ENCODE measurements at places on chromosomes 6 and 20. TPM values are rescaled to one million over a fixed set of nuclear protein-coding genes. Genes with fewer than 3 reads are reported as not detected.
A peak's percentile ranks its signal among the peaks of the same experiment; 100 is the strongest.

DNA sequence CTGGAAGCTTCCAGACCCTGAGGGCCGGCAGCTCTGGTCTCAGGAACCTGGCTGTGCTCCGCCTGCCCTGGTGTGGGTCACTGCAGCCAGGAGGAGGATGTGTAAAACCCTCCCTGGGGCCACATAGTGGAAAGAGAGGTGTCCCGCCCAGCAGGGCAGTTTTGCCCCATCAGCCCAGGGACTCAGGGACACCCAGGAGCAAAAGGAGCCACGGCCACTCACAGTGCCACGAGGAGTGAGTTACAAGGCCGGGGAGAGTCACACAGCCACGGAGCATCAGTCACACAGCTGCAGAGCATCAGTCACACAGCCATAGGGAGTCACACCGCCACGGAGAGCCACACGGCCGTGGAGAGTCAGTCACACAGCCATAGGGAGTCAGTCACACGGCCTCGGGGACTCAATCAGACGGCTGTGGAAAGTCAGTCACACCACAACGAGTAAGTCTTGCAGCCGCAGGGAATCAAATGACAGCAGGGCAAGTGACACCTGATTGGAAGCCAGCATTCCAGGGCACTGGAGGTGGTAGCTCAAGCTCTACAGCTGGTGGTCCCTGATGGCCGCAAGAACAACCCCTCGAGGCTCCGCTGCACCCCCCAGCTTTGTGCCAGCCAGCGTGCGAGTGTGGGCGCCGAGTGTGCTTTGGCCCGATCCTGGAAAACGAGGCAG lies 60.9 kb downstream of the DLL1 start:
- no peaks in the 10 kb centered on the region for H3K27me3 ChIP-seq
- DNase-seq: no peak
- no peak overlapping the region for H3K27ac ChIP-seq
- H3K4me1 ChIP-seq: peaks cover 2% of the 10 kb centered on the region
- H3K4me3 ChIP-seq: no peak overlapping the region

GRCh38 chr20:62321521-62321948 lies 18.7 kb downstream of the ADRM1 start:
- DNase-seq: no peak
- H3K36me3 ChIP-seq: no peaks in the 10 kb centered on the region
- H3K4me3 ChIP-seq: no peak overlapping the region
- no peaks in the 10 kb centered on the region for H3K4me1 ChIP-seq
- no peak overlapping the region for H3K27ac ChIP-seq
- no peaks in the 10 kb centered on the region for H3K27me3 ChIP-seq

- peaks cover 37% of the 10 kb centered on the region for H3K4me1 ChIP-seq
- peaks cover 41% of the 10 kb centered on the region for H3K27me3 ChIP-seq
- no peak for DNase-seq
- H3K36me3 ChIP-seq: no peaks in the 10 kb centered on the region
- H3K27ac ChIP-seq: no peak overlapping the region
- H3K4me3 ChIP-seq: no peak overlapping the region
These were observed 8.2 kb downstream of the TRIM31 start for GRCh38 chr6:30104661-30105060.

DNA sequence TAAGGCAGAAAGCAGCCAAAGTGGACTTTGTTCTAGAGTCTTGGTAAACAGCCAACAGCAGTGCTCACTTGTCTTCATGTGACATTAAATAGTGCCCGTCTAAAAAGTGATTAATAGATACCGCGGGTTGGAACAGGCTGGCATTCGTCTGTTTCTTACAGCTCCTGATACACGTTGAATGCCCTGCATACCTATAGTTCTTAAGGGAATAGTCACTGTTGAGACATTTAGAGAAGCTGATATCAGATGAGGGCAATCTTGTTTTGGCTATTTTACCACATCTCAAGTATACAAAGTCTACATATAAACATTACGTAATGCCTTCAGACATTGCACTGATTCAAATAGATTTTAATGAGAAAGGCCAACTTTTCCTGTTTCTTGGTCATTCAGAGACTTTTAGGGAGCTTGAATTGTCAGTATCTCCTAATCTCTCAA lies 374.9 kb upstream of the FLRT3 start:
- H3K36me3 ChIP-seq: no peaks in the 10 kb centered on the region
- H3K4me3 ChIP-seq: no peak overlapping the region
- H3K4me1 ChIP-seq: no peaks in the 10 kb centered on the region
- no peaks in the 10 kb centered on the region for H3K27me3 ChIP-seq
- no peak overlapping the region for H3K27ac ChIP-seq

- H3K27ac ChIP-seq: peak overlapping the region; percentile 49
- no peak overlapping the region for H3K4me3 ChIP-seq
- no peaks in the 10 kb centered on the region for H3K36me3 ChIP-seq
- peaks cover 7% of the 10 kb centered on the region for H3K4me1 ChIP-seq
These were observed 17.2 kb downstream of the SH3BGRL2 start for GRCh38 chr6:79648328-79648727.

ALDH8A1 gene
- total RNA-seq: 7.6 TPM

- DNase-seq: no peak
- H3K36me3 ChIP-seq: no peaks in the 10 kb centered on the region
- no peak overlapping the region for H3K4me3 ChIP-seq
- H3K4me1 ChIP-seq: no peaks in the 10 kb centered on the region
These were observed 663.3 kb upstream of the ADGRB3 start for GRCh38 chr6:67971812-67972211.

DNA sequence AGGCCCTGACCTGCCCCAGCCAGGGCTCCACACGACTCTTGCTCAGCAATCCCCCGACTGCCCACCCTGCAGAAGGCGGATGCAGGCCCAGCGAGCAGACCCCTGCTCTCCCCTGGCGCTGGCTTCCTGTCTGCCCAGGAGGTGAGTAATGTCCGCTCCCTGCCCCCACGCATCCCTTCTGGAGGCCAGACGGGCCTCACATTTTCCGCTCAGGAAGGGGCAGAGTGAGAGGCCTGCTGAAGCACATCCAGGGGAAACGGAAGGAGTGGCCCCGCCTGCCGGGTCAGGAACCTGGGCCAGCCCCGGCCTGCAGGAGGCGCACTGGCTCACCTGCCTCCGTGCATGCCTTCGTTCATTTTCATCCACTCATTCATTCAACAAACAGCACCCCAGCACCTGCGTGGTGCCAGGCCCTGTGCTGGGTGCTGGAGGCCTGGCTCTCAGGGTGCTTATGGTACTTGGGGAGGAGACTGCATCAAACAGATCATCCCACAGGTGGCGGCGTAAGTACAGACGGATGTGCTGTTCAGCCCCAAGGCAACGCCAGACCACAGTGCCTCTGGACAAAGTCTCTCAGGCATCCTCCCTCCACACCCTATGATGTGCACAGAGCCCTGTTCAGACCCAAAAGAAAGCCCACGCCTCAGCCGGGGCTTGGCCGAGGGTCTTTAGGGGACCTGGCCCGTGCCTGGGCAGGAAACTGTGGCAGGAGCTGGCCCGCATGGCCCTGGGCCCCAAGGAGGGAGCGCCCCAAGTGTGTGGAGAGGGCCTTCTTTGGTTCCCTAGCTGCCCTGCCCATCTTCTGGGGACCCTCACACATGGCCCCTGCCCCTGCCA lies 112.1 kb downstream of the ASXL1 start:
- peaks cover 14% of the 10 kb centered on the region for H3K4me1 ChIP-seq
- H3K36me3 ChIP-seq: peaks cover 24% of the 10 kb centered on the region
- no peak overlapping the region for H3K4me3 ChIP-seq
- peak overlapping the region; percentile 68 for H3K27ac ChIP-seq
- DNase-seq: no peak

- no peaks in the 10 kb centered on the region for H3K36me3 ChIP-seq
- DNase-seq: no peak
- no peak overlapping the region for H3K27ac ChIP-seq
- H3K4me3 ChIP-seq: no peak overlapping the region
- peaks cover 3% of the 10 kb centered on the region for H3K27me3 ChIP-seq
- H3K4me1 ChIP-seq: peaks cover 18% of the 10 kb centered on the region
These were observed 213.6 kb upstream of the DTNBP1 start for GRCh38 chr6:15876406-15876805.

- no peaks in the 10 kb centered on the region for H3K27me3 ChIP-seq
- DNase-seq: no peak
- no peak overlapping the region for H3K4me3 ChIP-seq
- H3K36me3 ChIP-seq: no peaks in the 10 kb centered on the region
- no peaks in the 10 kb centered on the region for H3K4me1 ChIP-seq
- no peak overlapping the region for H3K27ac ChIP-seq
These were observed 567.4 kb downstream of the CBLN4 start for GRCh38 chr20:55437798-55438415.

GRCh38 chr6:10745116-10745515 lies 2.5 kb upstream of the TMEM14B start:
- H3K27me3 ChIP-seq: no peaks in the 10 kb centered on the region
- no peaks in the 10 kb centered on the region for H3K36me3 ChIP-seq
- peak overlapping the region; percentile 65 for H3K27ac ChIP-seq
- no peak overlapping the region for H3K4me3 ChIP-seq
- DNase-seq: no peak

PLEKHG1 gene
- total RNA-seq: 4.5 TPM

EIF2S2 gene
- 66.5 TPM for total RNA-seq

EPPIN gene
- not detected for total RNA-seq

DNA sequence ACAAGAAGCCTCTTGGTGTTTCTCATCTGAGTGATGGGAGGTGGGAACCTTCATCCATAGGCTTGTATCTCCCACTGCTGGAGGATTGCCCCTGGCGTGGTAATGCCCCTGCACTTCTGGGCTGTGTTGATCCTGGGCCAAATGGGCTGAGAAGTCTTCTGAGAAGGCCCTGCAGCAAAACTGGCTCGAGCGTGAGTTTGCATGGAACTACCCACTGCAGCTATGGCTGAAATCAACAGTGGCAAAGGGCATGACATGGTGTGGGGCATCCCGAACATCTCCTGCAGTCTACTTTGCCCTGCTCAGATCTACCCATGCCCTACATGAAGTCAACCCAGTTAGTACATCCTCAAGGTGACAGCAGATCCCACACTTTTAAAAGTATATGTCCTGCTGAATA lies 130.6 kb downstream of the NRN1 start:
- H3K4me1 ChIP-seq: peaks cover 18% of the 10 kb centered on the region
- H3K4me3 ChIP-seq: no peak overlapping the region
- H3K27ac ChIP-seq: no peak overlapping the region
- DNase-seq: no peak
- peaks cover 10% of the 10 kb centered on the region for H3K36me3 ChIP-seq

HLA-DQB2 gene
- 0.74 TPM for total RNA-seq

DNA sequence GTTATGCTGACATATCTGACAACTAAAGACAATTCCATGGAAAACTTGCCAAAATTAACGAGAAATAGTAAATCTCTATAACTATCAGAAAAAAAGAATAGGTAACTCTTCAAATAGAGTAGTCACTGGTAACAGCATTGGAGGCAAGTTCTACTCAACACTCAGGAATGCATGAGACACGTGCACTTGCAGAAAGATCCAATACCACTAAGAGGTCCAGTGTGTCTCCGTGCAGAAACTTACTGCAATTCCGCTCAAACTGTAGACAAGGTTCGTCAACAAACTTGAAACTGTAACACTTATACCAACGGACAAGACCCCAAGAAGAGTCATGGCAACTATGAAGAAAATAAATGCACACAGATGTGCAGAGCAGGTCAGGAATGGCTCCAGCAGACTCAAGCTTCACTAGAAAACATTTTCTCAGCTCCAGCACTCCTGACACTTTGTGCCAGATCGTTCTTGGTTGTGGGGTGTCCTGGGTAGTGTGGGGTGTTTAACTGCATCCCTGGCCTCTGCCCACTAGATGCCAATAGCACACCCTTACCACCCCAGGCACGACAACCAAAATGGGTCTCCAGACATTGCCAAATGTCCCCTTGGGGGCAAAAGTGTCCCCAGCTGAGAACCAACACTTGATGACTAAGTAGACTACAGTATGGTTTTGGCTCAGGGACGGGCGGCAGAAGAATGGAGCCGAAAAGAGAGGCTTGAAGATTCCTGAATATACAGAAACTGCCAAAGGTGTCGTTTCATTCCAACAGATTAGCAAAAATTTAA lies 134.8 kb downstream of the DTNBP1 start:
- no peak for DNase-seq
- H3K36me3 ChIP-seq: peaks cover 62% of the 10 kb centered on the region
- H3K27me3 ChIP-seq: no peaks in the 10 kb centered on the region
- peaks cover 31% of the 10 kb centered on the region for H3K4me1 ChIP-seq
- no peak overlapping the region for H3K4me3 ChIP-seq

- DNase-seq: no peak
- no peaks in the 10 kb centered on the region for H3K36me3 ChIP-seq
- H3K27me3 ChIP-seq: no peaks in the 10 kb centered on the region
- no peak overlapping the region for H3K4me3 ChIP-seq
- no peak overlapping the region for H3K27ac ChIP-seq
These were observed 477.0 kb downstream of the C6orf118 start for GRCh38 chr6:164832410-164832809.

NMBR gene
- total RNA-seq: not detected

DNA sequence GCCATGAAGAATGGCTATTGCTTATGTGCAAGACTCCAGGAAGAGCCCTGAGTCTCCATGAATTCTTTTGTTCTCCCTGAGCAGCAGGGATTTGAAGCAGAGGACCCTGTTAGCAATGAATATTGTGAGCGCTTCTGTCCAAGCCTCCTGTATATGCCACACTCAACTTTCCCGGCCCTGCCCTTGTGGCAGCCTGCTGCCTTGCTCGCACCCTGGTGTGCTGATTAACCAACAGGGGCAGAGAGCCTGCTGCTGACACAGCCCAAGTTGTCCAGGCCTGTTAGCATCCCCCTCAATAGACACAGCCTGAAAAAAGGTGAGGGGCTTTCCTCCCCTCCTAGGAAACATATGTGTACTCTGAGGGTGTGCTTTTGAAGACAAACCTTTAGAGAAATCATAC lies 131.4 kb downstream of the BMP2 start:
- H3K27ac ChIP-seq: no peak overlapping the region
- no peak for DNase-seq
- H3K4me3 ChIP-seq: no peak overlapping the region

TREM1 gene
- not detected for total RNA-seq

GRCh38 chr6:162726947-162727321 lies 632 bp downstream of the PRKN start:
- H3K36me3 ChIP-seq: no peaks in the 10 kb centered on the region
- peak overlapping the region; percentile 95 for H3K27ac ChIP-seq
- H3K4me1 ChIP-seq: peaks cover 11% of the 10 kb centered on the region
- H3K4me3 ChIP-seq: peak overlapping the region; percentile 98
- DNase-seq: no peak

GRCh38 chr20:24405810-24406209 lies 63.6 kb upstream of the SYNDIG1 start:
- no peak overlapping the region for H3K4me3 ChIP-seq
- peak overlapping the region; percentile 58 for H3K27ac ChIP-seq
- DNase-seq: no peak

GRCh38 chr6:38173909-38174308 lies 354.4 kb downstream of the ZFAND3 start:
- peak overlapping the region; percentile 28 for H3K27ac ChIP-seq
- peaks cover 10% of the 10 kb centered on the region for H3K4me1 ChIP-seq
- H3K27me3 ChIP-seq: no peaks in the 10 kb centered on the region
- DNase-seq: no peak
- no peak overlapping the region for H3K4me3 ChIP-seq

GRCh38 chr6:94899191-94899590 lies 678.1 kb upstream of the MANEA start:
- H3K36me3 ChIP-seq: no peaks in the 10 kb centered on the region
- H3K4me3 ChIP-seq: no peak overlapping the region
- H3K27ac ChIP-seq: no peak overlapping the region

PNLDC1 gene
- 0.36 TPM for total RNA-seq

OR5V1 gene
- not detected for total RNA-seq

GRCh38 chr6:169838346-169839028 lies 87.1 kb downstream of the ERMARD start:
- no peak overlapping the region for H3K4me3 ChIP-seq
- H3K4me1 ChIP-seq: no peaks in the 10 kb centered on the region
- no peak for DNase-seq
- no peaks in the 10 kb centered on the region for H3K36me3 ChIP-seq
- H3K27me3 ChIP-seq: peaks cover 9% of the 10 kb centered on the region

GPR6 gene
- not detected for total RNA-seq

GRCh38 chr6:47733879-47734558 lies 35.6 kb downstream of the ADGRF4 start:
- peaks cover 1% of the 10 kb centered on the region for H3K27me3 ChIP-seq
- no peak overlapping the region for H3K27ac ChIP-seq
- no peaks in the 10 kb centered on the region for H3K4me1 ChIP-seq
- no peak overlapping the region for H3K4me3 ChIP-seq
